NCI-H146 (cell line): ENCODE measurements at places on chromosomes 1 and 21.
A peak's percentile ranks its signal among the peaks of the same experiment; 100 is the strongest.

DNA sequence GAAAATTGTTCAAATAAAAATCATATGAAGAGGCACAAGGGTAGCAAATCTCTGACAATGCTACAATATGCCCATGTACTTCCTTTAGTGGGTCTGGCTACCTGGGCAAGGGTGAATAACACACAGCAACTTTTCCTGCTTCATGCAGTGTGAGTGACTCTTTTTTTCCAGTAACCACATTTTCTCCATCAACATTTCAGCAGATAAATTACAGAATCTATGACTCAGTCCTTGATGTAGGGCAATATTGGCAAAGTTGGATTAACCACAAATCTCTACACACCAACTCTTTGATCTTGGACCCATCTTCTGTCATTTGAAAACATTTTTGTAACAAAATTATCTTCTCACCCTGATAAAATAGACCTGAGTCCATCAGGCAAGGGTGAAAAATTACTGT, 31.7 kb downstream of the ERICH3 start:
- DNase-seq = no peak

- DNase-seq = no peak
These were observed 26.5 kb upstream of the NTPCR start for GRCh38 chr1:232923739-232924386.

DNA sequence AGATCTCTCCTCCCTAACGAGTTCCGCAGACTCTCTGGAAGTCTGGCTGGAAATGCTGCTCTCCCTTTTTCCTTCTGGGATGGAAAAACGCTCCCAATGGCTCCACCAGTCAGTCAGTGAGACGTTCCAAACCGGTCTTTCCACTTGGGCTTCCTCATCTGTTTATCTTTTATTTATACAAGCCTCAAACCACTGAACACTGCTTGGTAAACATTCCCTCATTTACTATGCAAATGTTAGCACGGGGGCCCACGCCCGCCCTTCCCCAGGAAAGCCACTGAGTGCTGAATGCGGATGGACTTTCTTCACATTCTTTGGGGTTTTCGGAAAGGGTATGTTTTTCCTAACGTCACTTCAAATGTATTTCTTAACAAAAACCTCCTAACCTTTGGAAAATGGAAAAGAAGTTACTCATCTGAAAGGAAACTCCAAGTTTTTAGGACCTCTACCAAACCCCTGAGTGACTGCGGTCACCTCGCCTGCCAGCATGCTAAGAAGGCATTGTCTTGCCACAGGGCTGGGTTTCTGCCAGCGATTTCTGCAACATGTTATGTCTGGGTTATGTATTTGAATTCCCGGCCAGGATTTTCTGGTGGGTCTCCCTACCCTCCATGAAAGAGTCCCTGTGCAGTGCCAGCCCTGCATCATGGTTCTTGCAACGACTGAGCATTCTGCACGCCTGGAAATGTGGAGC, 14.0 kb upstream of the UMODL1 start:
- DNase-seq = peak; percentile 59

DNA sequence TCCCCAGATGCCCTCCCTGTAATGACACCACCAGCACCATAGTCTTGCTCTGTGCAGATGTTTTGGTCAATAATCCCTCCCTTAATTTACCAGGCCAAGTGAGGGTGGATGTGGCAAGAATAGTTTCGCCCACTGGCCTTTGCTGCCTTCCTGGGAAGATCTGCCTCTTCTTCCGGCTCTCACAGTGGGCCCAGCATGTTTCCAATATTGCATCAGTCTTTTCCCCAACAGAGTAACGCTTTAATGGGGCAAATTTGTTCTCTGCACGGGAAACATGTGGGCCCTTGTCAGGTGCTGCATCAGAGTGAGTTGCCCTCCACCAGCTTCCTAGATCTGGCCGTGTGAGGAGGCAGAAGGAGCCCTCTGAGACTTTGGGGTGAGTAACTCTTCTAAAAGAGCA, 12.0 kb upstream of the ALX3 start:
- DNase-seq = no peak

DNA sequence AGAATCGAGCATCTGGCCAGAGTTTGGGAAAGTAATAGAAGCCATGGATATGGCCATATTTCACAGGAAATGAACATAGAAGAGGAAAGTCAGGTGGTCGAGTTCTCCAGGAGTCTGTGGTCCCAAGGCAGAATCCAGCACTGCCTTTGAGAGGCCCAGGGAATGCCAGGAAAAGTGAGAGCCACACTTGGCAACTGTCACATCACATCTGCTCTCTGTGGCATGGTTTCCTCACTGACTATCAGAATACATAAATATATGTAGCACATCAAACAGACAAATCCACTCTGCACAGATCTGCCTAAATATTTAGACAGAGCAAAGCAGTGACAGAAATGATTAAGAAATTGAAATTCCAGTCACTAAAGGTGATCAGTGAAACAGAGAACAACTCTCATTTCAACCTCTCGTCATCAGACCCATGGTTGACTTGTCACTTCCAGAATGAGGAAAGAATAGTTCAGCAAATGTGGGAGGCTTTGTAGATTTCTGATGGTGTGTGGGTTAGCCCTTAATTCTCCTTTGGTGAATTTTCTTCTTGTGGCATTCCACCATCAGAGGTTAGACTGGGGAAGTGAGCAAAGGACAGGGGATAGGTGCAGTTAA, 58.8 kb upstream of the MAN1A2 start:
- no peak for DNase-seq

DNA sequence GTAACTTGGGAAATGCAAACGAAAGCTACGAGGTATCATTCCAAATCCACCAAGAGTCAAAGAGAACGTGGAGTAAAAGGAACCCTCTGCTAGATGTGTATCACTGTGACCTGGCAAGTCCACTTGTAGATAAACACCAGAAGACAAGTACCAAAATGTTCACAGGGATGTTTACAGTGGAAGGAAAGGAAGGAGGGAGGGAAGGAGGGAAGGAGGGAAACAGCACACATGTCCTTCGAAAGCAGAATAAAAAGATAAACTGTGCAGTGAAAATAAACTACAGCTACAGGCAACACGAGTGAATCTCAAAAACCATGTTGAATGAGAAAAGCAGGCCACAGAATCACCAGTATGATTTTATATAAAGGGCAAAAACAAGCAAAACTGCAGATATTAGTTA, 59.9 kb downstream of the TP53BP2 start:
- no peak for DNase-seq

GRCh38 chr1:247740721-247741120, 2.3 kb downstream of the OR14K1 start:
- DNase-seq = no peak

DNA sequence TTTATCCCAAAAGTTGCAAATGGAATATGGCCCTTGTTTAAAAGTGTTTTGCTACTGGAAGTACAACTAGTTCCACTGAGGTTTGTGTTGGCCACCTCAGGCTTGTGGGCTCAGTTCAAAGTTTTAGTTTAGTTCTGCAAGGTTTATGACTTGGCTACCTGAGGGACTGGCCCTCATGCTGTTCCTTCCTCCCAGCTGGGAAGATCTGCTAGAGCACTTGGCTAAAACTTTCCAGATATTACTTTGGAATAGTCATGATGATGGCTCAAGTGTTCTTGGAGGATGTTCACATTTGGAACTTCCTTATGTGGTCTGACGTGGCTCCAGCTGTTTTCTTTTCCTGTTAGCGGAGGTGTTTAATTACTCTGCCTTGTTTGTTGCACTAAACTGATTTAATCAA, 110.2 kb upstream of the IVNS1ABP start:
- DNase-seq = no peak

GRCh38 chr1:93723733-93724270, 42.2 kb upstream of the BCAR3 start:
- no peak for DNase-seq

DNA sequence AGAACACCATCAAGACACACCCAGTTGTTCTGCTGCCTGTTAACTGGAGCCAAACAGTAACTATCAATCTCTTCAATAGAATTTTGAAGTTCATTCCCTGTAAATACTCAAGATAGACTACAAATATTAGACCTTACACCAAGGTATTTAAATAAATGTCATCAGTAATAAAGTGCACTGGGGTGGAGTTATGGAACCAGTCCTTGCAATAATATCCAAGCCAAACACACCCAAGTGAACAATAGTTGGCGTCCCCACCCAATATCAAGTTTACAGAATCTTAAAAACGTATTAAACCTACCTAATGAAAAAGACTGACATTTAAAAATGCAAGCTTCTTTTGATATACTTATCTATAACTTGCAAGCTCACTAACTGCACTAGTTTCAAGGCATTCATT, 2.7 kb downstream of the SERBP1 start:
- DNase-seq = no peak

GRCh38 chr1:119675349-119676345, 27.6 kb upstream of the ZNF697 start:
- peak; percentile 70 for DNase-seq

- no peak for DNase-seq
These were observed 18.2 kb downstream of the TMEM201 start for GRCh38 chr1:9606948-9607347.

- no peak for DNase-seq
These were observed 116.6 kb upstream of the ZBTB40 start for GRCh38 chr1:22334860-22335550.

- DNase-seq = no peak
These were observed 831 bp upstream of the FOXD2 start for GRCh38 chr1:47436979-47437446.
